ENCODE measurements at places on chromosomes 11 and 22.
A peak's percentile ranks its signal among the peaks of the same experiment; 100 is the strongest.

- no peak for DNase-seq
Observed at GRCh38 chr11:63877658-63878241, 38.8 kb downstream of the MARK2 start.

DNA sequence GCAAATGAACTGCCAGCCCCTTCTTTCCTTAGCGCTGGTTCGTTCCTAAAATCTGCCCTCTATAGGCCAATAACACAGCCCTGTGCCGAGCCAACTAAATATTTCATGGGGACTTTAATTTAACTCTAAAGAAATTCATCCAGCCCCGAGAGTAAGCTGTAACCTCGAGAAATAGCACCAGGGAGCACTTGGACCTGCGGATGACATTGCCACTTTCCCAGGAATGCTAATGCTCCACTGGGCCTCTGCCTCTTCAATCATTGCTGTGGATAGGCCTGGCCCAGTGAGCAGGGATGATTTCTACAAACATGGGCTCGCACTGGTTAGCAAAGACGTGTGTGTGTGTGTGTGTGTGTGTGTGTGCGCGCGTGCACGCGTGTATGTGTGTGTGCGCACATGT lies 95.3 kb upstream of the TBCEL start:
- no peak for DNase-seq

- DNase-seq = no peak
Observed at GRCh38 chr11:14619603-14620531, 23.7 kb upstream of the PDE3B start.

DNA sequence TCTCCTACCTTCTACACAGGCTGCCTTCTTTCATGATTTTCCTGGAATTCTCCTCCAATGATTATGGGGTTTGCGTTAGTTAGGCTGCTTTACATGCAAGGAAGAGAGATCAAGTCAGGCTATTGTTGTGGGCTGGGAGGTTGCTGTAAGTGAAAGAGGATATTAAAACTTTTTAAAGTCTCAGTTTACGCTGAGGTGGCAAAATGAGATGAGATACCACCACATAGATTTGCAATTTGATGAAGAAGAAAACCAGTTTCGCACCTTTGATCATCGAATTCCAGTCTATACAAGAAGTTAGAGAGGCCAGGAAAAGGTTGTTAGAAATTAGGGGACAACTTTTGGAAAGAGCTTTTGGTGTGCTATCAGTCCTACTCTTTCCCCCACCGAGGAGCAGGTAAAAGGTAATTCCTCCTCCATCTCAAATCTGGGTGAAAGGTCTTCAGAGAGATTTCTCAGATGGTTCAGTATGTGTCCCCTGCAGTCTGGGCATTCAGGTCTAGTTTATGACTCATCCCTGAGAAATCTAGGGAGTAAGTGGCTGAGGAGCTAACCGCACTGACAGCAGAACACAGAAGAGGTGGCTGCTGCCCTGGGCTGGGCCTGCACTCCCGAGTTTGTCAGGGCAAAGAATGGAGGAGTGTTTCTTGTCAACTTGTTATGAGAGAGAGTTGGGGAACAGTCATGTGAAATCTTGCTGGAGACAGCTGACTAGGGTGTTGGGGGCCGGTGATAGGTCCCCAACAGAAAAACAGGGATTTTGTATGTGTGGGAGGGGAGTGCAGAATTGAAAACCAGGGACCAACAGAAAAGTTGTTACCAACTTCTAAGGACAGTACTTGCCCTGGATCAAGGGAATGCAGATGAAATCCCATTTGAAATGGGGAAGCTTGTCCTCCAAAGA lies 34.7 kb downstream of the CCDC83 start:
- DNase-seq = peak; percentile 77

- DNase-seq = peak; percentile 19
Observed at GRCh38 chr11:44456544-44457300, 108.7 kb upstream of the CD82 start.

DNA sequence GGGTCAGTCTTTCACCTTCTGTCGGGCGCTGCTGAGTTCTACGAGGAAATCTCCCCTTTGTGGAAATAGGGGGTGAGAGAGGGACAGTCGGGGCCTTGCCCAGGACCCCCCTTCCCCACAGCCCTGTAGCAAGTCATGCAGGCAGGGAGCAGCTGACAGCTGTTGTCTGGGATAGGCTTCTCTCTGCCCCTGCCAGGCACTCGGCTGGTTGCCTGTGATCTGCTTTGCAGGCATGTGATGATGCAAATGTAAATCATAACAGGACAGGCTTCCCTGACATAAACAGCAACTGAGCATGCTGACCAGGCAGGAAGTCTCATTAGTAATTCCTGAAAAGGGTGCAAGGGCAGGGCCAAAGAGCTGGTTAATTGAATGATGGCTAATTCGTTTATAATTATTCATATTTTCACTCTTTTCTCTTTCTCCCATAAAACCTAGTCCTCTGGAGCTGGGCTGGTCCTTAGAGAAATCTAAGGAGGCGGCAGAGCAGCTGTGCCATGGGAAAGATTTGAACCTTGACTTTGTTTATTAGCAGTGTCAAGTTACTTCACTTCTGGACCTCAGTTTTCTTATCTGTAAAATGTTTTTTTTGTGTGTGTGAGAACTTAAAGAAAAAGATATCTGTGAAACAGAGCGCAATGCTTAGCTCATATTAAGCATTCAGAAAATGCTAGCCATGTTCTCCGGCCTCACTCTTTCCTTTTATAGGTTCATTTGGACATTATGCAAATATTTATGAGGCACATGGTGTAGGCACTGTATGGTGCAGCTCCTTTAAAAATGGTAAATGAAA lies 129.7 kb downstream of the LDLRAD3 start:
- peak; percentile 97 for DNase-seq
